Dermis microvascular lymphatic vessel endothelial cell (primary cell): ENCODE measurements at places on chromosomes 5 and 9.

GRCh38 chr5:167723254-167723871, 568.1 kb upstream of the WWC1 start:
- peak; percentile 49 for DNase-seq

- DNase-seq: peak; percentile 33
These were observed 71.5 kb upstream of the RPS23 start for GRCh38 chr5:82349652-82350051.

GRCh38 chr9:133594310-133594709, 14.9 kb downstream of the FAM163B start:
- DNase-seq: no peak

GRCh38 chr5:68999181-68999580, 94.6 kb upstream of the SLC30A5 start:
- no peak for DNase-seq

GRCh38 chr9:104293877-104294276, 199.8 kb downstream of the SMC2 start:
- no peak for DNase-seq

GRCh38 chr9:134571946-134572917, 69.4 kb upstream of the COL5A1 start:
- DNase-seq: no peak

GRCh38 chr5:10645146-10645545, 81.3 kb downstream of the ANKRD33B start:
- peak; percentile 12 for DNase-seq

GRCh38 chr9:87537625-87538024, 40.0 kb downstream of the DAPK1 start:
- no peak for DNase-seq

DNA sequence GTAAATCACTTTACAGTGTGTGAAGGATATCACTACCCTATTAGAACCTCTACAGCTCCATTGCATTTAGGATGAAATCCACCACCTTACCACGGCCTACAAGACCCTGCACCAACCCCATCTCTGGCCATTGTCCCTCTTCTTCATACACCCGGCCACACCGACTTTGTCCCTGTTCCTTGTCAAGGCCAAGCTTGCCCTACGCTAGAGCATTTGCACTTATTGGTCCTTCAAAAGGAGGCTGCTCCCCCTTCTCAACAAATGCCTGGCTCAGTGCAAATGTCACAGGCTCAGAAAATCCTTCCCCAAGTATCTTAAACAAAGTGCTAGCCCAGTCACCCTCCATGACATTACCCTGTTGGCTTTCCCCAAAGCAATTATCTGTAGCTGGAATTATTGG, 4.1 kb upstream of the HRH2 start:
- DNase-seq: no peak

GRCh38 chr5:133523013-133523658, 89.2 kb downstream of the FSTL4 start:
- DNase-seq: no peak

GRCh38 chr9:87751423-87751822, 25.5 kb downstream of the CTSL start:
- DNase-seq: no peak

DNA sequence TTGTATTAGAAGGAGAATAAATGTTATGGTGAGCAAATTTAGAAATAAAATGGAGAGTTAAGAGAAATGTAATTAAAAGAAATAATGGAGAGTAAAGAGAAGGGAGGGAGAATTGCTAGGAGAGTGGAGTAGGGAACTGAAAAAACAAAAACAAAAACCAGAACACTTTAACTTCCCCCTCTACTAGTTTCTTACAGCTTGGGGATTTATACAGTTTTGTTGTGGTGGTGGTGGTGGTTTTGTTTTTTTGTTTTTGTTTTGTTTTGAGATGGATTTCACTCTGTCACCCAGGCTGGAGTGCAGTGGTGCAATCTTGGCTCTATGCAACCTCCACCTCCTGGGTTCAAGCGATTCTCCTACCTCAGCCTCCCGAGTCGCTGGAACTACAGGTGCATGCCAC, 322.4 kb downstream of the TMEM167A start:
- DNase-seq: no peak

DNA sequence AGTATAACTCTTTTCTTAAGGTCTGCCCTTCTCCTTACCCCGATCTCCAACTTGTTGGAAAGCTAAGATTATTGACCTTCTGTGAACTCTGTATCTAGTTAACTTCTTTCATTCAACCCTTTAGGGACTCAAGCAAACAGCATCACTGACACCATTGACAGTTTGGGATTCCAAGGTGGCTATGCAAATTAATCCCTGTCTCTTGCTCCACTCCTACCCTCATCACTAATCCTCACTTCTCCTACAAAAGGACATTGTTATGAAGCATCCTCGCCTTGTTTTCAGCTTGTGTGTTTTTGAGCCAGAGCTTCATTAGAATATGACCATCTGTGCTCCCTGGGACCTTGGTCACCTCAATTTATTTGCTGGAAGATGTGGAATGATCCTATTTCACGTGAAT, 337.9 kb downstream of the PDE4D start:
- no peak for DNase-seq

DNA sequence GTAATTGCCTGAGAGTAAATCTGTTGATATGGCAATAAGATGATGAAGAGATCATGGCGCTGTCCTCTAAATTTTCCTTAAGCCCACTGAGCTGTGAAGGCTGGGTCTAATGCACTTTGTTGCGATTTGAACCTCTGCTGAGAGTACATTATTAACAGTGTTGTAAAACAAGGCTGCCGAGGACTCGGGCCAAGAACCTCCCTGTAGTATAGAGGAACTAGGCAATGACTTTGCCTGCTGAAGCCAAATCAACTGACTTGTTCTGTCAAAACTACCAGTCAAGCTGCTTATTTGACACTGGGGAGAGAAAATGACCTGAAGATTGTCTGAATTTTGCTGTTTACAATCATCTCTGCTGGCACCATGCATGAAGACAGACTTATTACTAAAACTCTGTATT, 1154.7 kb downstream of the DTWD2 start:
- no peak for DNase-seq

GRCh38 chr5:140042393-140042642, 781 bp downstream of the NRG2 start:
- no peak for DNase-seq

- DNase-seq: peak; percentile 30
These were observed 5.7 kb upstream of the GAPVD1 start for GRCh38 chr9:125255781-125256391.

GRCh38 chr5:153941265-153941664, 97.4 kb downstream of the FAM114A2 start:
- DNase-seq: no peak

GRCh38 chr9:132516301-132516700, 66.1 kb upstream of the BARHL1 start:
- DNase-seq: no peak

DNA sequence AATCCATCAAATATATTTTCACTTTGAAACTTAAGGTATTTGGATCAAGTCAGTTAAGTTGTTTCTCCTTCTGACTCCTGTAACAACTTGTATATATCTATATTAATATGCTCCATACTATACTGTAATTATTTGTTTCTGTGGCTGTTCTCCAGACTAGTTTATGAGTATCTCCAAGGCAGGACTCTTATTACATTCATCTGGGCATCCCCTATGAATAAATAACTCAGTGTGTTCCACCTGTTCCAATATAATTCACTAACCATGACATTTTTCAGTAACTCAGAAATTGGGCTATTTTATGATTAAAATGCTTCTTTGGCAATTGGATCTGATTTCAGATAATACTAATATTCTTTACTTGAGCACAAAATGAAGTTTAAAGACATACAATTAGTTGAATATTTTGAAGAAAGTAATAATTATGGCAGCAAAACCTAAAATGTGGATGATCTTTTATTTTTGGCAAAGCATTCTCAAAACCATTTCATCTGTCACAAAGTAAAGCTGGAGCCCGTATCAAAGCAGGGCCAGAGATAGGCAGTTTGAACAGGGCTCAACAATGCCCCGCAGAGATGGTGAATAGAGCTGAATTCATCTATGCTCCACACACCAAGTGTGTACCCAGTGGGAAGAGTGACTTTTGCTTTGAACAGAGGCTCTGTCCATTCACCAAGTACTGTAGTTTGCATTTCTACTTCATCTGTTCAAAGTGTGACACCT, 314.3 kb downstream of the PDE4D start:
- no peak for DNase-seq

DNA sequence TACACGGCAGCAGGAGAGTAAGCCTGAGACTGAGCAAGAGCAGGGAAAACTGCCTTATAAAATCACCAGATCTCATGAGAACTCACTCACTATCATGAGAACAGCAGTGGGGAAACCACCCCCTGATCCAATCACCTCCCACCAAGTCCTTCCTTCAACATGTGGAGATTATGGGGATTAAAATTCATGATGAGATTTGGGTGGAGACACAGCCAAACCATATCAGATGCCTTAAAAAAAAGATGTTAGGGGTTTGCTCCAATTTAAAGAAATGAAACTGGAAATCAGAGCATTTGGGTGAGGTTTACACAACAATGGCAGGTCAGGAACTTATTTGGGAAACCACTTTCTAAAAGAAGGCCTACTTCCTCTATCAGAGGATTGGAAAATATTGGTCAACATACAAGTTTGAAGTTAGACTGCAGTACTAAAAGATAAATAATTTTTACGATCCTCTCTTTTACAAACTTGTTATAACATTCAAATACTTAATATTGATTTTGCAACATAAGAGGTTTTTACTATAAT, 105.1 kb downstream of the FBN2 start:
- no peak for DNase-seq

DNA sequence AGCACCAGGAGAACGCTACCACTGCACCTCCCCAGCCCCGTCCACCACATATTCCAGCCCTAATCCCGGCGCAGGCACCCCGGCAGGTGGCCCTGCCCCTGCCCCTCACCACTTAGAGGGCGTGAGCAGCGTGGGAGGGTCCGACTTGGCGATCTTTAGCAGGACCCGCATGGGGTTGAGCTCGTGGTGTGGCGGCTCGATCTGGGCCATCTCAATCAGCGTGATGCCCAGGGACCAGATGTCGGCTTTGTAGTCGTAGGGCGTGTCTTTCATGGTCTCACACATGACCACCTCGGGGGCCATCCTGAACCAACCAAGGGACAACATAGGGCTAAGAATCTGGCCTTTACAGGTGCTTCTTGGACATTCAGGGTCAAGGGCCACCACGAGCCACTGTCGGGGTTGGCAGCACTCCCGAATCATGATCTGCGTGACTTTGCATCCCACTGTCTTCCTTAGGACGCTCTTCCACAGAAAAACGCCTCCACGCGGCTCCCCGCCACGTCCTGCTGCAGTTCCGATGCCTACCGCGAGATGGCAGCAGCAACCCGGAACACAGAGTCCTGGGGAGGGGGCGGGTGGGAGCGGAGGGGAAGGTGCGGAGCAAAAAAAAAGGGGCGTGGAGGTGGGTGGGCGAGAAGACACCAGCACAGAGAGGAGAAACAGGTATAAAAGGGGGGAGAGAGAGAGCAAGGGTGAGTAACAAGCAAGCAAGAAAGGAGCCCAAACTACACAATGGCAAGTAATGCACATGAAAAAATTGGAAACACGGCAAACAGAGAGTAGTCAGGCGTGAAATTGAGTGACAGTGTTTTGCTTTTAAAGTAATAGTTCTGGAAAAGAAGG, 81.3 kb downstream of the STK10 start:
- DNase-seq: no peak

GRCh38 chr5:125660231-125660895, 762.8 kb upstream of the GRAMD2B start:
- DNase-seq: peak; percentile 35

DNA sequence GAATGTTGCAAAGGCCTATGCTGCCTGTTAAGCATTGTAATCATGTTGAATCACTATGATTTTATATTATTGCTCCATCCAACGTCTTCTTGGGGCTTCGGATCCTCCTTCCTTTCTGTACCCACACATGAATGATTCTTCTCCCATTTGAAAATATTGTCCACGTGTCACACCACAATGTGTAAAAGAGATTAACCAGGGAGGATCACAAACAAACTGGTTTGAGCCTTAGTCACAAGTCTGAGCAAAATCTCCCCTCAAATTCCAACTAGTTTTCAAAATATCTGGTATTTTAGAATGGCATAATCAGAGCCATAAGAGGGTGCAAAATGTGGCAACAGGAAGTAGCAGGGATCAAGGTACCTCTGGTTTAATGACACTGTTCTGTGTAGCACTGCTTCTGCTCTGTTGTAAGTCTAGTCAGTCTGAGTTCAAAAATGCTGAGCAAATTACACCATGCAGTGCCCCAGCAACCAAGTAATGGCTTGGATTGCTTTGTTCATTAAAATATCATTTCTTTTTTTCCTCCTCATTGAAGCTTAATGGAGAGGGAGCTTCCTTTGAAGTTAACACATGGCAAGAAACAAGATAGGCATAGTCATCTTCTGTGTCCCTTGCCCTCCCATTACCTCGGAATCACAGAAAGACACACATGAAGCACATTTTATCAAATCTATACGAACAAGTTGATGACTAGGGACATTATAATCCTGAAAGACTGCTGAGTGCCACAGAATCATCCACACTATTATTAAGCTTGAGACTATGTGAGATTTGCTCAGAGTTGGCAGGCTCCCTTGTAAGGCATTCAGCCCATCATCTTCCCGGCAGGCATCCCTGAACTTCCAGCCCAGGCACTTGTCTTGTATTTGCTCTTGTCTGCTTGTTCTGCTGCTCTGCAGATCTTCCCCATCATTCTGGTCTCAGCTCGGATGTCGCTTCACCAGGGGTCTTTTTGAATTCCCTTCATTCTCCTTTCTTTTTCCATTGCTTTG, 102.0 kb upstream of the PRLR start:
- DNase-seq: no peak

- no peak for DNase-seq
These were observed 5.8 kb downstream of the ABITRAM start for GRCh38 chr9:108939975-108940374.

GRCh38 chr5:139682016-139682975, 34.1 kb downstream of the CXXC5 start:
- no peak for DNase-seq

DNA sequence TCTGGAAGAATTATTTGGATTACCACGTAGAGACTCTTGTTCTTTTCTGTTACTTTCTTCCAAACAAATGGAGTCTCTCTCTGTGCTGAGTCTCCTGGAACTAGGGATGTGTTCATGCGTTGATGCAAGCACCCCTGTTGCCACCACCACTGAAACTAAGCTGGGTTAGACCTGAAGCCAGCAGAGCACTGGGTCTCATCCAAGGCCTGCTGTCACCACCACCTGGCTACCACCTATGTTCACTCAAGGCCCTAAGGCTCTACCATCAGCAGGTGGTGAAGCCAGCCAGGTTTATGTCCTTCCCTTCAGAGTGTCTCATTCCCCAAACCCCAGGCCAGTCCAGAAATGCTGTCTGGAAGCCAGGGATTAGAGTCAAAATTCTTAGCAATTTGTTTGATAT, 13.3 kb downstream of the RIC1 start:
- no peak for DNase-seq
